Aorta (tissue), 5 donors: ENCODE measurements at places on chromosomes 11 and 22. TPM values are rescaled to one million over a fixed set of nuclear protein-coding genes. Genes with fewer than 3 reads are reported as not detected.
A peak's percentile ranks its signal among the peaks of the same experiment; 100 is the strongest.

DDTL gene
- total RNA-seq: 1.0 TPM

DNA sequence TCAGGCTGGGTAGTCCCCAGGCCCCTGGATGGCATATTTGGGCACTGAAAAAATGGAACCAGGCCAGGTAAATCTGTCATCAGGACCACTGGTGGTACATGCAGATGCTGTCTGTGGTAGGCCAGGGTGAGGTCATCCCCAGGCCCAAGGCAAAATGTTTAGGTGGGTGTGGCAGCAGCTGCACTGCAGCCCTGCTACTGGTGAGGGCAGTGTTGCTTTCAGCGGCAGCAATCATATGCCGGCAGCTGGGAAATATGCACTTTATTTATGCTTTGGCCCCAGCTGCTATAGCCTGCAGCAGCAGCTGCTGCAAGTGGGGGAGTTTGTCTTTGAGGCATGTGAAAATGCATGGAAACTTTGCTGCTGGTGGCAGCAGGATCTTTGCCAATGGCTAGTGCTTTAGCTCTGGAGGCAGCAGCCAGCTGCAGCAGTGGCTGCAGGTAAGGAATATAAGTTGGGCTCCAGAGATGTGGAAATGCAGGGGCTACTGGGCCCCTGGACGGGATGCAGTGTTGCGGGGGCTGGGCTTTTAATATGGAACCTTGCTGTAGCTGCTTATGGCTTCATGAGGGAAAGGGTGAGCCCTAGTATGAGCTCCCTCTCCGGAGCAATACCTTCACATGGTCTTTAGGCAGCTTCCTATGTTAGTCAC is 365.7 kb upstream of the CADM1 start:
- DNase-seq: peak; percentile 65

LARGE1 gene
- total RNA-seq: 41.7 TPM

DNA sequence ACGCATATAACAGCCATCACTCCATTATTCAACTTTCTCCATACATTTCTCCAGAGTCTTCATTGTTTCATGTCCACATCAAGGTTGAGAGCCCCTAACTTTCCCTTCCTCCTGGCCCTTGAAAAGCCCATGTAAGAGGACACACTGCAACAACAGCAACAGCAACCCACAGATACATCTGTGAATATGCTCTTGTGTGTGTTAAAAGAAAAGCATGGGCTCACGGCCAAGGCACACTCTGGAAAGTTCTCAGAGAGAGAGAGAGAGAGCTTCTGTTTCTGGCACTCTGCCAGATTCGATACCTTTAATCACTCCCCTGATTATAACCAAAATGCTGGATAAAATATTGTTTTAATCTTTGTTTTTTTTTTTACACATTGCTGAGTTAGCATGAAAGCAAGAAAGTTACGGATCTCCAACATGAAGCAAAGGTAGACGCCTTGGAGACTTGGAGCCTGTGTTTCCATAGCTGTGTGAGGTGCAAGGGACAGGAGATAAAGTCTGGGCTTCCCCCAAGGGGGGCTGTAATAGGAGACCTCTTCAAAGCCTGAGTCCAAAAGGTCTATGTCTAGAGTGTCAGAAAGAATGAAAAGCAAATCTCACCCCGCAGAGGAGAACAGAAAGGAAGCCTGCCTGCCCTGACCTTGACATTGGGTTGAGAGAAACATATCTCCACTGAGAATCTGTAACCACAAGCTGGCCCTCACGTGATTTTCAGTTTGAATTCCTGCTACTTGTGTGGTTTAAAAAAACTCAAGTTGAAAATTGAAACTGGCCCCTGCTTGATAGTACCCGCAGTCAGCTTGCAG is 33.7 kb upstream of the MPPED1 start:
- peak; percentile 22 for DNase-seq

ANO5 gene
- total RNA-seq: 2.5 TPM

GRCh38 chr11:14036469-14036868 is 73.9 kb downstream of the SPON1 start:
- DNase-seq: no peak

- no peak for DNase-seq
Measured at GRCh38 chr22:34281738-34282137, 361.5 kb upstream of the LARGE1 start.

- no peak for DNase-seq
Measured at GRCh38 chr11:95702526-95702925, 87.1 kb downstream of the FAM76B start.

IL10RA gene
- total RNA-seq: 18.3 TPM

GRCh38 chr11:31366795-31367194 is 2.7 kb downstream of the DCDC1 start:
- no peak for DNase-seq

DNA sequence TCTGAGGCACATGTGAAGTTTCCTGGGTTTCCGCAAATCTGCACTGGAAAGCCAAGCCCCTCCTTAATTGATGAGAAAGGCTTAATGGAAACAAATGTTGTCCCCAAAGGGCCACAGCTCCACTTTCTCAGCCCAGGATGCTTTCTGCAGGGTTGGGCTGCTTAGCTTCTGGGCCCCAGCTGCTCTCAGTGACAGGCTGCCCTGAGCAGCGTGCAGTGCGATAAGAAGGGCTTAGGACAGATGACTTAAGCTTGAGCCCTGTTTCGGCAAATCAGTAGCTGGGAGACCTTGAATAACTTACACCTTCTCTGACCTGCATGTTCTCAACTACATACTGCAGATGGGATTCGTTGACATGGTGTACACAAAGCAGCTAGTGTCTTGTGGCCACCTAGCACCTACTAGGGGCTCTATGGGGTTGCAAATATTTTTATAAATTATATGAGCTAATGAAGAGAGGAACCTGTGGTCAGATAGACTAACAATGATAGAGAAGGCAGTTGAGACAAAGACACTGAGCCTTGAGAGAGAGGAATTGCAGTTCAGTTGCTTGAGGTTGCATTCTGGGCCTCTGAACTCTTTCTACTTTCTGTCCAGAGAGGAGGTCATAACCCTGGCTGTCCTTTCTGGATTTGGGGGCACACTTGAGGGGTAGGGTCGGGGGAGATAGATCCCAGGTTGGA is 11.5 kb downstream of the STX3 start:
- no peak for DNase-seq

DNA sequence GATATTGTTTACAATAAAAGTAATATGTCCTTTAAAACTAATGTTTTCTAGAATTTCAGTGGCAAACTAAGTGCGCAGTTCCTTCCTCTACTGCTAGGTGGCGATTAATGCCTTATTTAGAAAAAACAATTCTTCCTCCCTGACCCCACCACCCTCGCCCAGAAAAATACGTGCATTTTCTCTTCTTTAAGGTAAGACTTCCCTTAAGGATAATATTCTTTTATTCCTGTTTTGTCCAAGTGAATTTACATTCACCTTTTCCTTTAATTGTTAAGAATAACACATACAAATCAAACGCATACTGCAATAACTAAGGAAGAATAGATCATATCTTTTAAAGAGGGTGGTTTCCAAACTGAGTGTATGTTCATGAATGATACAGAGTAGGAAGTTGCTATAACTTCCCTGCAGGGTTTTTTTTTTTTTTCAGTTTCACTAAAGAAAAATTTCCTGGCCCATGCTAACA is 17.0 kb upstream of the PSMA1 start:
- peak; percentile 47 for DNase-seq

DNA sequence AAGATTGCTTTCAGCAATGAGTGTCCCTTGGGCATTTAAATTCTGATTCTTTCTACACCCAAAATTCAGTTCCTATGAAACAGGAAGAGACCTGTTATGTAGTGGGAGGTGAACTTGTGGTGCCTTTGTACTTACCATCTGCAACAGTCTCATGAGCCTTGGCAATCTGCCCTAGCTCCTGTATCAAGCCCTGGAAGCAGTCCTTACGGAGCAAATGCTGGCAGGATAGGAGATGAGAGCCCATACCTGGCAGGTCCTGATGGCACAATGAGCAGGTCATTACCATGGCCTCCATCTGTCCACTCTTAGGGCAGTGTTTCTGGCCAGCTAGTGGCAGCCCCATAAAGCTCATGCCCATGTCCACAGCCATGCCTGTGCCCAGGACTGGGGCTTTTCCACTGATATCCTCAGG is 10.8 kb downstream of the TRIM66 start:
- no peak for DNase-seq
